ENCODE measurements at places on chromosomes 4 and X.

GRCh38 chr4:8492174-8492573, 51.6 kb downstream of the TRMT44 start:
- no peak for DNase-seq

GRCh38 chr4:169047956-169048355, 37.9 kb upstream of the CBR4 start:
- no peak for DNase-seq

DNA sequence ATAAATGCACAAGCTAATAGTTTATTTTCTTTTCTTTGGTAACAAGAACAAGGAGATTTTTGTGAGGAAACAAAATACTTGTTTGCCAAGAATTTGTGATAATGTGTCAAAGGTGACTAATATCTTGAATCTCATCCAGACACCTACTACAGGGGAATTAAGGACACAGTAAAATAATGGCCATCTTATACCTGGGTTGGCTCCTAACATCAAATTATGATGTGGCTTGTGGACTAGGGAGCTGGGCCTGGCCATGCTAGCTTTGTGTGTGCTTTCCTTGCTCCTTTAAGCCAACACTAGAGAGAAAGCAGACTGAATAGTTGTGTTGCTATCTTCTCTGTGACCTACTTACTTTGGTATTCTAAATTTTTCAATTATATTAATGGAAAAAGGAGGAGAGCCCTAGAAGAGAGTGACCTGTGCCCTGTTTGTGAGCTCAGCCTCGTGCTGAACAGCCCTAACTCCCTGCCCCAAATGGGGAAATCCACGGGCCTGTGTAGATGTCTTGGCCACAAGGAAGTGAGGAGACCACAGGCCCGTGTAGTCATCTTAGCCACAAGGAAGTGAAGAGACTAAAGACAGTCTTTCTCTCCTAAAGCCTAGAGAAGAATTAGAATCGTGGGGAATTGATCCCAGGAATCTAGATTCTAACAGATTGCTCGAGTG, 23.3 kb downstream of the ARHGAP24 start:
- DNase-seq, result no peak

DNA sequence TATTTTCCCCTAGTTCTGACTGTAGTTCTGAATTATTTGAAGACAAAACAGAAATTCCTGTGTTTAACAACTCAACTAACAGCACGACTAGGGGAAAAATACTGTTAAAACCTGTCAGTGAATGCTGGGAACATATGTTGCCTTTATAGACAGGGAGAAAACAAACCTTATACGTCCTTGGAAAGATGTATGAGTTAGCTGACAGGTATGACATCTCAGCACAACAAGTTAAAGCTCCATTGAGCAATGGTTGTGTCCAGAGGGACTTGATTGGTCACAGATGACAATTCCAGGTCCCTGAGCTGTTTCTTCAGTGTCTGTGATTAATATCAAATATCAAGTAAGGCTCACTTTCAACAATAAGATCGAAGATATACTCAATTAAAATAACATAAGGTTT, 58.2 kb upstream of the DDIT4L start:
- no peak for DNase-seq

GRCh38 chrX:16187024-16187760, 19.9 kb downstream of the MAGEB17 start:
- DNase-seq, result no peak

GRCh38 chr4:89026542-89026941, 30.4 kb downstream of the FAM13A start:
- DNase-seq, result no peak

DNA sequence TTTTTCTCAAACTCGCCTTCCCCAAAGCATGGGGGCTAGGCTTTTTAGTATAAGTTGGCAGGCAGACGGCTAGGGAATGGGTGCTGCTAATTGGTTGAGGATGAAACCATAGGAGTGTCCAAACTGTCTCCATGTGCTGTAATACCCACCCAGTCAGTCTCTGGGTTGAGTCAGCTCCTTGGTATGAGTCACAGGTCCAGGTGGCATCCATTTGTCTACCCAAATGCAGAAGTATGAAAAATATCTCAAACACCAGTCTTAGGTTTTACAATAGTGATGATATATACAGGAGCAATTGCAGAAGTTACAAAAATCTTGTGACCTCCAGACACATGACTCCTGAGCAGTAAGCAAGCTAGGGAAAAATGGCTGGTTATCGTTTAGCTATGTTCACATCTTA, 27.4 kb upstream of the CCSER1 start:
- no peak for DNase-seq

DNA sequence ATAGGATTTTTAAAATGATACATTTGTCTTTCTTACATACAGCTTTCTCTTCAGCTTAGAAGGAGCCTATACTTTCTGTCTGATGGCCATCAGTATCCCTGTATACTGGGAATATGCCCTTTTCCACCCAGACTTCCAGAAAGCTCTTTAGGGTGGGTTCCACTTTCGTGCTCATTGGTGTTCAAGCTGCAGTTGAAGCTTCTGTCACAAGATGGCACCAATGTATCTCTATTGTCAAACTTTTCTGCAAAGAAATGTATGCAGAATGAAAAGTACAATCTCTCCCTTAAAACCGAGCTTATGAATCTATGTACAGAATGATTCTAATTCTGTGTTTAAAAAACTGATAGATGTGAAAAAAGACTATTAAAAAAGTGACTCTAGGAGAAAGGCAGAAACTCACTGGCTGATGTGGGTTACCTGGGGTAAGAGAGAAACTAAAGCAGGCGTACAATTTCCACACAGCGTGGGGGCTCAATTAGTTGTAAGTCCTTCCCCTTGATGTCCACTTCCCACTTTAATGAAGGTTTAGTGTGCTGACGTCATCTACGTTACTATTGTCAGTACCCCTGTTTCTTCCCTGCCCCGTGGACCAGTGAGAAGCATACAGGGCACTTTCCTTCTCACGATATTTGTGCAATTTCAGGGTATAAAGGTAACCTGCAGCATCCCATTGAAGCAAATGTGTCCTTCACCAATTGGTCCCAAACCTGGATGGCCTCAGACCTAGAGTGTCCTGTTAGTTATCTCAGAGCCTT, 57.3 kb upstream of the TCEAL2 start:
- DNase-seq, result no peak

- DNase-seq, result no peak
Observed at GRCh38 chrX:124231451-124231759, 101.1 kb upstream of the TEX13D start.

GRCh38 chr4:6885953-6886557, 23.6 kb upstream of the TBC1D14 start:
- DNase-seq, result no peak

DNA sequence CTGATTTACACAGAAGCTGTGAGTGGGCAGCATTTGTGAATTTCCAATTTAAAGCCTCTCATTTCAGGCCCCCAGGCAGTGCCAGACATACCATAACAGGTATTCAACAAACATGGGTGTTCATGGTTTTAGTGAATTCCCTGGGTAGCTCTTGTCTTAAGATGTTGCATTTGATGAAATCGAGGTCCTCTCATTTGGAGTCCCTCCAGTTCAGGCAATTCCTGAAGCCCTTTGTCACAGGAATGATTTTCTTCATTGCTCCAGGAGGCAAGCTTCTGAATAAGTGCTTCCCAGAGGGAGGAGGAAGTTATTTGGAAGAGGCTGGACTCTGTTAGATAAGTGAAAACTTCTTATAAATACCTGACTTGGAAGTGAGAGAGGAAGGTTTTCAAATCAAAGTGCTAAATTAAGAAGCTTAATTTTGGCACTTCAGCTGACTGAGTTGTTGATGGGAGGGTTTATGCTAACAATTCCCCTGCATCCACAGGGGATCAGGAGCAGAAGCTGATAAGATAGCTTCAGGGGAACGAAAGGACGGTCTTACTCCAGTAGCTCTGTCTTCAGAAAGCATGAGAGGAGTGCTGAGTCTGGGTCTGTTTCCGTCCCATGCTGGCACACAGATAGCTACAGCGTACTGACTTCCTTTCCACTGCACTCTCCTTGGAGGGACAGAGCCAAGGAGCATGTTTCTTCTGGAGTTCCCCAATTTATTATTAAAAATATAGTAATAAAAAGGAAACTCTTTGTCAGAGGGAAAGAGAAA, 543.1 kb downstream of the GBA3 start:
- no peak for DNase-seq

- no peak for DNase-seq
Observed at GRCh38 chr4:7518871-7519637, 84.3 kb upstream of the PSAPL1 start.

DNA sequence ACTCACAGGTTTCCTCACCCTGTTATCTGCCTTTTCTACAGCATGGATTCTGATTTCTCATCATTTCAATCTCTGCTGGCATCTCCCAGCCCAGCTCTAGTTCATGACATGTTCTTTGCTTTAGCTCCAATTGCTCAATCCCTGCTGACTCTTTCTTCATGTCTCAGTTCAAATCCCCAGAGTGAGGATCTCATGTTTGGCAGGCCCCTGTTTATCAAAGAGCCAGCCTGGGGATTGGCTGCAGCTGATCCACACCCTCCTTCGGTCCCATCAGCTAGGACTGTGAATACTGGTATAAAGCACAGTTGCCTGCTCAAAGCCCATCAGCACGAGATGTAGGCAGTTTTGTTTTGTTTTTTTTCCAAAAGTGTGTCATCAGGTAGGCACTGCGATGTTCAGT, 14.4 kb upstream of the CC2D2A start:
- no peak for DNase-seq

GRCh38 chr4:4386296-4386735, 586 bp upstream of the NSG1 start:
- DNase-seq, result no peak

DNA sequence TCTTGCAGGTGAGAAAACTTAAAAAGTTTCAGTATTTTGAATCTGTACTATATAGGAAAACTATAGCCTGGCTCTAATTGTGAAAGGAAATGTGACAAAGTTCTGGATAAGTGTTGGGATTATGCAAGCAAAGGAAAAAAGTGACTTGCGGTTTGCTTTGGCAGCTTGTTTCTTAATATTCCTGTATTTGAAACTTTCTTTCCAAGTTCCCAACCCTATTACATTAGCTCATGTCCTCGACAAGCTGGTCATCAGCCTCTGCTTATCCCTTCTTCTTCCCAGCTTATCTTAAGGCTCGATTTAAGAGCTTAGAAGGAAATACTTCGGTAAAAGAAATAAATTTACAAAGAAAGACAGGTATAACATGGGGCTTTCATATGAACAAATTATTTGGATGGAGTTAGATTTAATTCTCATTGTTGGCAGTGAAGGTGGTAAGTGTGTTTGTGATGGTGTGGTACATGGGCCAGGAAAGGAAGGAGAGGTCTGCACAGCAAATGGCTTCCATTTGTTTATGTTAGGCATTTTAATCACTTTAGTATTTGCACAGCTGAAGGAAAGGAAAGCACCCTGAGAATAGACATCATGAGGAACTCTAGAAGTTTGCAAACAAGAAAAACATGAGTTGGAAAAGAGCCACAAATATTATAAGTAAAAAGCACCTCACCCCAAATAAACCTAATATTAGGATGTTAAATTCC, 5.1 kb upstream of the MYOZ2 start:
- DNase-seq, result no peak

- DNase-seq, result no peak
Observed at GRCh38 chr4:172830295-172830764, 338.3 kb upstream of the GALNT7 start.

DNA sequence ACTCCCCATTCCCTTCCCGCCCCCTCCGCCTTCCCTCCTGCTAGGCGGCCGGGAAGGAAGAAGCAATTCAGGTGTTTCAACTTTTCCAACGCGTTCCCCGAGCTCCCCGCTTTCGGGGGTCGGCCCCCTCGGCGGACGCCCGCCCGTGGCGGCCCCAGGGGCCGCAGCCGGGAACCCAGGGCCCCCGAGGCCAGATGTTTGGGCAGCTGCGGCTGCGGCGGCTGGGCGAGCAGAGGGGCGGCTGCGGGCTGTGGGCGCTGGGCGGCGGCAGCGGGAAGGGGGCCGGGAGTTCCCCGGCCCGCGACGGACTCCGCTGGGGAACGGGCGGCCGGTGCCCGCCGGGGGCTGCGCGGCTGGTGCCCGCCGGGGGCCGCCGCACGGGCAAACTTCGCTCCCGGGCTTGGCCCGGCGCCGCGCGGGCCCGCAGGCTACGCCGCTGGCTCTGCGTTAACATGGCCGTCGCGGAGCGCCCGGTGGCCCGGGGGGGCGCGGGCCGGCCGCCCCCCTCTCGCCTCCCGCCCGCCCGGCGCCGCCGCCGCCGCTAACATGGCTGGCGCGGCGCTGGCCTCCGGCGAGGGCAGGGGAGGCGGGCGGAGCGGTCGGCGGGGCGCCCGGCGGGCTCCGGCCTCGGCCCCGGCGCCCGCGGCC, 510 bp downstream of the HMGB3 start:
- DNase-seq, result no peak

DNA sequence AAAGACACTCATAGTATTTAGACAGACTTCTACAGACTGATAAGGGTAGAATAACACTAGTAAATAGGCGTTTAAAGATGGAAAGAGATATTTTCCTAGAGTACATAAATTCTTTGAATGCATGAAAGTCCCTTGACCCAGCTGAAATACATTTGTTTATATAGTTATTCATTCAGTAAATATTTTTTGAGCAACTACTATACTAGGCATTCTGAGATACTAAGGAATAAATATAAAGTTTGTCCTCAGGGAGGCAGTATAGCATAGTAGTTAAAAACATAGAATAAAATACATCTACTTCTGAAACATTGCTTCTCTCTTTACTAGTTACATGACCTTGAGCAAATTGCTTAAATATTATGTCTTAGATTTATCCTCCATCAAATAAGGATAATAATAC, 27.4 kb downstream of the HMGN5 start:
- no peak for DNase-seq

- no peak for DNase-seq
Observed at GRCh38 chr4:37216209-37216608, 28.3 kb upstream of the NWD2 start.

GRCh38 chr4:8939840-8940742, 68.5 kb upstream of the HMX1 start:
- DNase-seq, result no peak

GRCh38 chrX:3177851-3178250, 136.6 kb downstream of the ARSF start:
- no peak for DNase-seq
